ENCODE measurements at places on chromosomes 2 and 18.
A peak's percentile ranks its signal among the peaks of the same experiment; 100 is the strongest.

DNA sequence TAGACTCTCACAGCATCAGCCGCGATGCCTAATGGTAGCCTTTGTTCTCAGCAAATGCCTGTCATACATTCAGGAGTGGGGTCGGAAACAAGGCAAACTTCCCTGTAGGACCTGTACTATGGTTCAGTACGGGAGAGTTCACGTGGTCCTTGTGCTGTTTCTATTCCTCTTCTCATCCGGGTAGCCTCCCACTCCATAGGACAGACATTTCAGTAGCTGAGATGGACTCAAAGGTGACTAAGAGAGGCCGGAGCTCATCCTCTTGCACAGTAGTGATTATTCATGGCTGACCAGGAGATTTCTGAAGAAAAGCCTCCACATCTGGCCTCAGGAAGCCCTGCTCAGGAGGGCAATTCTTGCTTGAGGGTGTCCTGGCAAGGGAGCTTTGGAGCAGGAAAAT, 117.8 kb upstream of the SPRED2 start:
- no peak for DNase-seq

DNA sequence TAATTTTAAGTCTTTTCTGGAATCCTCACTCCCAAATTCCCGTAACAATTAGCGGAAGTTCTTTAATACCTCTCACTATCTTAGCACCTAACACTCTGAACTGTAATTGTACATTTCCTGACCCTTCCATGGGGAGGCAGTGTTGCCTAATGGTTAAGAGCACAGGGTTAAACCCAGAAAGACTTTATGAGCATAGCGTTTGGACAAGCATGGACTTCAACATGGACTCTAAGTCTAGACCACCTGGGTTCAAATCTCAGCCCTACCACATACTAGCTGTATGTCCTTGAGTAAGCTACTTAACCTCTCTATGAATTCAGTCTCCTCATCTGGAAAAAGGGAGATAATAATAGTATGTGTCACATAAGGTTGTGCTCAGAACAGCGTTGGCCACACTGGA, 13.0 kb downstream of the ANTXR1 start:
- peak; percentile 0 for DNase-seq

GRCh38 chr2:1582891-1583341, 161.4 kb downstream of the PXDN start:
- no peak for DNase-seq

DNA sequence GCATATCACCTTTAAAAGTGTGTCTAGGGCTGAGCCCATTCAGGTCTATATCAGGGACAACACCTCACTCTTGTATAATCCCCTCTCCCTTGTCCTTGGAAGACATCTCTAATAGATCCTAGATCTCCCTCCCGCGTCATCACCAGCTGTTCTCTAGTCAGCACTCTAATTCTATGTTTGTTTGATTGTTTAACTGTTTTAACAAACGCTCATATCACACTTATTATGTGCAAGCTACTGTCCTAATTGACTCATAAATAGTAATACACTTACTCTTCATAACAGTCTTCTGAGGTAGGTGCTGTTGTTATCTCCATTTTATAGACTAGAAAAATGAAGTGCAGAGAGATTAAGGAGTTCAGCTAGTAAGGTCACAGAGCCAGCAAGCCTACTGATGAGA, 1.6 kb upstream of the ERMN start:
- no peak for DNase-seq

DNA sequence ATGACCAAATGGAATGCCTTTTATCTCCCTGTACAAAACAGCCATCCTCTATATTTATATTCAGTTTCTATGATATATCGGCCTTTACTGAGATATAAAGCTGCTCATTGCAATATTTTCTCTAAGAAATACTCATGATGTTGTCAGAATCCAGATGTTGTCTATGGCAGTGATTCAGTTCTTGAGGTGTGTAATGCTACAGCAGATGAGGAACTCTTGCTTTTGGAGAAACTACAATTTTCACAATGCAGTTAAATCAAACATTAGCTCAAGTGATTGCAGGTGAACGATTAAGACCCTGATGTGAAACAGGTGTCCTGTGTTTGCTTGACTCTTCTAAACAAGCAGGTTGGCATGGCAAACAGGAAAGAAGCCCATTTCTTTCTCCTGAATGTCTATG, 256.2 kb upstream of the CDH20 start:
- DNase-seq = no peak

DNA sequence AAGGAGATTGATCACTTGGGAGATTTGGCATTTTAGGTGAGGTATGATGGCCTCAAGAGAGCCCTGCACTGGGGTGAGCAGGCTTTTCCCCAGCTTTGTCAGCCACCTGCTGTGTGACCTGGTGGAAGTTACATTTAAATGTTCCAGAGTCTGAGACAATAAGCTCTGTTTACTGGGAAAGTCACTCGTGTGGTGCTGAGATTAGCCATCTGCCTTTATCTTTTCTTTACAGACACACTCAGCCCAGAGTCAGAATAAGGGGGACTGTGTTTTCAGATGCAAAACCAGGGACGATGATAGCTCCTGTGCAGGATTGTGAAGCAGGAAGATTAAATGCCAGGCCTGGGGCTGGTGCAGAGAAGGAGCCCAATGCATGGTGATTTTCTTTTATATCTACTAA, 47.9 kb downstream of the SH3RF3 start:
- DNase-seq = peak; percentile 52

GRCh38 chr2:11396467-11397445, 52.3 kb upstream of the ROCK2 start:
- peak; percentile 85 for DNase-seq

DNA sequence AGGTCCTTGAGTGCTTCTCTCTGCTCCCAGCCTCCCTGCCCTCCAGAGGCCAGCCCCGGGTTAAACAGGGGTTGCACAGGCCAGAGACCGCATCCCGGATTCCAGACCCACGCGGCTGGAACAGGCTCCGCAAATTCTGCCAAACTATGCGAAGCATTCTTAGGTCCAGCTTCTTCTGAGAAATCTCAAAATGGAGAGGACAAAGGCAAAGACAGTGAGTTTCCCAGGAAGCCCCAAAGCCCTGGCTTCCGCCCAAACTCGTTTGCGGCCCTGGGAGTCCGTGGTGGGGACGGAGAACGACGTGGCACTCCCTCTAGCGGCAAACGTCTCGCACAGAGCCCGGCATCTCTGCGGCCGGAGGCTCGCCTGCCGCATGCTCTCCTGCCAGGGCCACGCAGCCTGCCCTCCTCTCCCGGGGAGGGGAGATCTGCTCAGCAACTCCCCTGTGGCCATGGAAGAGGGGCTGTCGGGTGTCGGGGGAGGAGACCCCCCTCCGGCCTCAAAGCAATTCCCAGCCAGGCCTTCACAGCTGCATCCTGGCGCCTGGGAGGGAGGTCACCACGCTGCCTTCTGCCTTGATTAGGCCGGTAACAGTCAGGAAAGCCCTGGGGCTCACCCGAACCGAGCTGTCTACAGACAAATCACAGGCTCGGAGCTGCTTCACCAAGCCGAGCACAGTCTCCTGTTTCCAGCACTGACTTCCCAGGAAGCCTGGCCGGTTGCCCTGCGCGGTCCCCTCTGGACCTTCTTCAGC, 33.4 kb upstream of the KLHL29 start:
- peak; percentile 39 for DNase-seq

DNA sequence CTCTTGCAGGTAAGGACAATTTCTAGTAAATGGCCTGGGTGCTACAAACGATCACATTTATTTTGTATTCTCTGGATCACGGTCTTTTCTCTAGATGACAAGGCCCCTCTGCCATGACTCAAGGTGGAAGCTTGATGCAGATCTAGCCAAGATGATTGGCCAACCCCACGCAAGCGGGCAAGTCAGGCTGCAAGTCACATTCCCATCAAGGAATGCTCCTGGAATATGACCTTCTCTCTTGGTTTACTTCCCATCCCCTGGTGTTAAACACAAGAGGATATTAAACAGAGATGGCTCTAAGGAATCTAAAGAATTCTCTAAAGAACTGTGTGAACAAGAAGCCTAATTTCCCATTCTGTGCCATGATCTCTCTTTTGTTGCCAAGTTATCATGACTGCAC, 97.3 kb upstream of the SERPINE2 start:
- DNase-seq = no peak

GRCh38 chr18:10353791-10354190, 100.6 kb upstream of the APCDD1 start:
- DNase-seq = no peak

DNA sequence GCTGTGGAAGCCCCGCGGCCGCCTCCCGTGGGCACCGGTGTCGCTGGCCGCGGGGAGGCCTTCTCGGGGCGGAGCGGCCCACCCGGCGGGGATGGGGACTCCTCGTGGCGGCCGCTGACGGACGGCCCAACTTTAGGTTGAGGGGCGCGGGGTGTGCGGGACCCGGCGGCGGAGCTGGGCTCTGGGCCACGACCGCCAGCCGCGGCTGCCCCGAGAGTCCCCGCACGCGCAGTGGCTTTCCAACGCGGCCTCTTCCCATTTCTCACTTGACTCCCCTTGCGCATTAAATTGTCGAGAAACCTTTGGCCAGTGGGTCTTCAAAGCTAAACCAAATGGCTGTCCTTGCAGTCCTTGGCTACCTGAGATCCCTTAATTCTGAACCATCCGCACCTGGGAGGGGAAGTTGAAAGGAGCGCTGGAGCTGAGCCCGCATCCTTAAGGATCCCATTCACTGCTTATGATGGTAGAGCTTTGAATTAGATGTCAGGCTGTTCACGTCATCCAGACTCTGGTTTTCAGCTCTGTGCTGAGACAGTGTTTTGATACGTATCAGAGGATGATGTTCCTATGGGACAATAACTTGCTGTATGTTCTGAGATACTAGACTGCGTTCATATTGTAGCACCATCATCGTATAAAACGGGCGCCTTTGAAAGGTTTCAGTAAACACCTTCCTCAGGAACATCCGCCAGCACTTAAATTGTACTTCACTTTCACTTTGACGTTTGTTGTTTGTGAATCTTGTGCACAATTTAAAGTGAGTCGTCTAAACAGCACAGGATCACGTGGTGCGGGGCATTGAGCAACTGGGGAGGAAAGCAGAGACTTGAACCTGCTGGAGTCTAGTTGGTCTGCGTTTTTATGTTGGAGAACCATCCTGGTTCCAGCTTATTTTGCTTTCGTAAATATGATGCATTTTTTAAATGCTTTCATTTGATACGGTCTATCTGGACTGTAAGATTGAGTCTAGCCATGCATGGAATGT, 874 bp downstream of the CLIP4 start:
- peak; percentile 60 for DNase-seq

DNA sequence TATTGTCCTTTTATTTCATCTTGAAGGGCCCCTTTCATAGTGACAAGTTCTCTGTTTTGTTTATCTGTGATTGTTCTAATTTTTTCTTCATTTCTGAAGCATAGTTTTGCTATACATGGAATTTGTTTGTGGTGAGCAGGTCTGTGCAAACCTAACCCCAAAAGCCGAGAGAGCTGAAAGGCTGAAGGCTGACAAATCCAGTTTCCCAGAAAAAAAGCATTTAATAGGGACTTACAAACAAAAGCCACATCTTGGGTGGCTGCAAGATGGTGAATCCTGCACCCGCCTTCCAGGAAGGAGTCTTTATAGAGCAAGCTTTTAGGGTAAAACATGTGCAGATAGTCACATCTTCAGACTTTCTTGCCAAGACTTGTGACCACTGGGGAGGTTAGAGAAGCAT, 473.4 kb upstream of the TRIB2 start:
- DNase-seq = no peak

DNA sequence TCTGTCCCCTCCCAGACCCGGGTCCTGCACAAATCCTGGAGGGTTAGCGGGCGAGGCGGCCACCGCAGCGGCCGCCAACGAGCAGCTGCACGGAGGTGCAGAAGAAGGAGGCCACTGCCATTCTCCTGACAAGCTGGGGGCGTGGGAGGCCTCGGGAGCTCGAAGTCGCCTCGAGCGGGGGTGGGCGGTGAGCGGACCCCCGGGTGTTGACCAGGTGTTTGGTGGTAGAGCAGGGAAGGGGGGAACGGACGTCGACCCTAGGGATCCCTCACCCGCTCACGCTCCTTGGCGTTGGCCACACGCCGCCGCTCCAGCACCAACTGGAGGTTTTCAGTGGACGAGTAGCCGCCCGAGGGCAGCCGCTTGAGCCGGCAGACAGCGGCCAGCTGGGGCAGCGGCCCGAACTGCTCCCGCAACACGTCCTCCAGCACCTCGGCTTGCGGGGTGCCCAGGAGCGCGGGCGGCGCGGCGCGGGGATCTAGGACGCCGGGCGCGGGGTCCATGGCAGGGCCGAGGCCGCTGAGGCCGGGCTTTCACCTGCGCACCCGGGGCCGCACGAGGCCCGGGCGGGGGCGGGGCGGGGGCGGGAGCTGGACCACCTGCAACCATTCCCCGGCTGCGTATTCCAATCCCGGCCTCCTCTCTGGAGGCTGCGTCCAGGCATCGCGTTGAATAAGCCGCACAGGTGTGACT, at the start of gene FIGLA:
Gene FIGLA (minus strand): TSS at position 508 of the 693 bp plus-strand sequence. CDS start 5 bp downstream, at position 503.
- peak; percentile 20 for DNase-seq

DNA sequence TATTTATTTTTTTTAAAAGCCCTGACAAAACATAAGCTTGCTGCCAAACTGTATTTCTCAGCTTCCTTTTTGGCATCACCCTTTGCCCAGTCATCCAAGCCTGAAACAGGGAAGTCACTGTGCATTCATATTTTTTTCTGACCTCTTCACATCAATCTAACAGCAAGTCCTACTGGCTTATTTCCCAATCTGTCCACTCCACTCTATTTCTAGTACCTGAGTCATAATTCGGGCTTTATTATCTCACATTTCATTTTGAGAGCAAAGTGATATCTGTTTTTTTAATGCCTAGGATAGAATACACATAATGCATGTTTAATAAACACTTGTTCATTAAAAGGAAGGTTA, 5.1 kb downstream of the HNMT start:
- peak; percentile 4 for DNase-seq

DNA sequence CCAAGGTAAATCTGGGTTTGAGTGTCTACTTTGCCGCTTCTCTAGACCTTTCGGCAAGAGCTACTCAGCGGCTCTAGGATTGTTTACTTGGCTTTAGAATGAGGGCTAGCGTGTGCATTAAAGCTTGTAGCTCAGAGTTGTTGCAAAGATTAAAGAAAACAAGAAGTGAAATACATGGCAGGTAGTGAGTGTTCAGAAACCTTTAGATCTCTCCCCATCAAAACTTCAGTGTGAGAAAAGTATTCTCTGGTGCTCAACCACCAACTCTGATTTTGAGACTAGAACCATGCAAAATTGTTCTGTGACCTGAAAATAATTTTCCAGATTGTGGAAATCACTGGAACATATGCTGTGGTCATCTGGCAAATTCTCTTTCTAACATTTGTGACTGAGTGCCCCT, 512.0 kb downstream of the CMPK2 start:
- DNase-seq = peak; percentile 6

GRCh38 chr2:907706-908105, 42.9 kb upstream of the SNTG2 start:
- DNase-seq = no peak

- DNase-seq = no peak
Observed at GRCh38 chr2:190860985-190861680, 19.5 kb upstream of the GLS start.

- DNase-seq = no peak
Observed at GRCh38 chr2:37794717-37795116, 123.3 kb upstream of the CDC42EP3 start.

- DNase-seq = no peak
Observed at GRCh38 chr2:44942304-44943030, 965 bp downstream of the SIX3 start.

DNA sequence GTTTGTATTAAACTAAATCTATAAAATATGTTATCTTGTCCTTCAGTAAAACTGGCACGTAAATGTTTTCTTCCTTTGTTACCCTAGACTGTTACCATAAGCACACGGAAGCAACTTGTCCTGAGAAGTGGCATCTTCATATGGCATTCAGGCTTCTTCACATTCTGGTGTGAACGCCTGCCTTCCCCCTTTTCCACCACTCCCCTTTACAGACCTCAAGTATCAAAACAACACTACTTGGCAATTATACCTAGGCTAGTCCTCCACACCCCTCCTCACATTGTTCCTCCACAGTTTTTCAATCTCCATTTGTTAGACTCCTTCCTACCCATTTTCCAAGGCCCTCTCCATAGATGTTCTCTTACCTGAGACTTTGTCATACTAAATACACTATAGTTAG, 2.9 kb downstream of the MEX3C start:
- DNase-seq = no peak

Measured in NCI-H524 (cell line).